AG08395 (cell line): ENCODE measurements at places on chromosomes 4 and X.
A peak's percentile ranks its signal among the peaks of the same experiment; 100 is the strongest.

- no peak for DNase-seq
These were observed 76.7 kb downstream of the TAB3 start for GRCh38 chrX:30812326-30812725.

GRCh38 chrX:49177338-49177833 lies 5.7 kb downstream of the PLP2 start:
- DNase-seq, result no peak

DNA sequence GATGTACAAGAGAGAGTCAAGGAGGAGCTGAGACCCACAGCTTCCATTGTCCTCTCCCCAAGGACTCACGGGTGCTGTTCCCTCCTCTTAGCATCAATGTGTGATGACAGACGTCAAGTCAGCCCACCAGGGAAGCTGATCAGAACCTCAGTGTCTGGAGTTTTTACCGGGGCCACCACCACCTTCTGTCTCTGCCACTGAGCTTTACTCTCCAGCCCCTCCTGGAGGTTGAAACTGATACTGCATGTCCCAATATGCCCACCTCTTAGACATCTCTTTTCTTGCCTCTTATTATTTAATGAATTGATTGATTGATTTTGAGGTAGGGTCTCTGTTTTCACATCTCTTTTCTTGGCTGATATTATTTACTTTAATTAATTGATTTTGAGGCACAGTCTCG lies 10.3 kb upstream of the AKAP17A start:
- peak; percentile 57 for DNase-seq

- DNase-seq, result peak; percentile 36
These were observed 216.7 kb downstream of the IL13RA2 start for GRCh38 chrX:114800719-114801118.

DNA sequence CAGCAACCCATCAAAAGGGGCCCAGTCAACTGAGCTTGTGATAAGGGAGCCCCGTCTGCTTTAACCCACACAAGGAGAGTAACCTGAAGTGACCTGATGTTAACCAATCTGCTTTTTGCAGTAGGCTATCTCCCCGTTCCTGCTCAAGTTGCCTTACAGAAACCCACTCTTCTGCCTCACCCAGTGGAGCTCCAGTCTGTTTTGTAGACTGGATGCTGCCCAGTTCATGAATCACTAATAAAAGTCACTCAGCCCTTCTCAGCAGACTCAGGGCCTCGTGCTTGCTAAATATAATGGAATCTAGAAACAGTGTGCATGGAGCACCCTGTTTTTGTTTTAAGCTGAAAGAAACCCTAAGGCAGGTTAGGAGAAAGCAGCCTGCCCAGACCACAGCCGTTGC lies 312.3 kb downstream of the FBXW7 start:
- no peak for DNase-seq

- no peak for DNase-seq
These were observed 279.2 kb upstream of the FGF16 start for GRCh38 chrX:77167993-77168392.

- no peak for DNase-seq
These were observed 349.2 kb downstream of the TLL1 start for GRCh38 chr4:166222271-166222670.

- DNase-seq, result no peak
These were observed 859.2 kb upstream of the PRKX start for GRCh38 chrX:4572691-4573090.

GRCh38 chr4:186887291-186887700 lies 163.6 kb upstream of the FAT1 start:
- DNase-seq, result no peak

DNA sequence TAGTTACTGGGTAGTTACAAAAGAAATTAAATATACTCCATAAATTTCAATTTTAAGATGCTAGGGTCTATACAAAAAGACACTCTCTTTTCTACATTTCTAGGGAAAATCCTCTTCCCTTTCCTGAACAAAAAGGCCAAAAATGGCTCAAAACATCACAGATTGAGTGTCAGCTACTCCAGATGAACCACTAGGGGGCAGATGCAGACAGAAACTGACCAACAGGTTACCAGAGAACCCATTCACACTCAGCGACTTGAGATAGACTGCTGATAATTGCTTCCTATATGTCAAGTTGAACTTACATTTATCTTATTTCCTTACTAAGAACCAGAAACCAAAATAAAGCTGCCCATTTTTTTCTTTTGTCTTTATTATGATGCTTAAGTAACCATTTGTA lies 83.4 kb upstream of the MID1IP1 start:
- DNase-seq, result peak; percentile 19

DNA sequence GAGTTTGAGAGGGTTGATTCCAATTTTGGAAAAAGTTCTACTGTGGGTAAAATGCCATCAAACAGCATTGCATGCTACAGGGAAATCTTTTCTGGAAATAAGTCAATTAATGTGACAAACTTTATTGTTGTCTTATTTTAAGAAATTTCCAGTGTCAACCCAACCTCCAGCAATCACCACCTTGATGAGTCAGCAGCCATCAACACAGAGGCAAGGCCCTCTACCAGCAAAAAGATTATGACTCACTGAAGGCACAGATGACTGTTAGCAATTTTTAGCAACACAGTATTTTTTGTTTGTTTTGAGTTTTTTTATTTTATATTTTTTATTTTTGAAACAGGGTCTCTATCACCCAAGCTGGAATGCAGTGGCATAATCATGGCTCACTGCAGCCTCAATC lies 165.4 kb upstream of the C1QTNF7 start:
- no peak for DNase-seq

DNA sequence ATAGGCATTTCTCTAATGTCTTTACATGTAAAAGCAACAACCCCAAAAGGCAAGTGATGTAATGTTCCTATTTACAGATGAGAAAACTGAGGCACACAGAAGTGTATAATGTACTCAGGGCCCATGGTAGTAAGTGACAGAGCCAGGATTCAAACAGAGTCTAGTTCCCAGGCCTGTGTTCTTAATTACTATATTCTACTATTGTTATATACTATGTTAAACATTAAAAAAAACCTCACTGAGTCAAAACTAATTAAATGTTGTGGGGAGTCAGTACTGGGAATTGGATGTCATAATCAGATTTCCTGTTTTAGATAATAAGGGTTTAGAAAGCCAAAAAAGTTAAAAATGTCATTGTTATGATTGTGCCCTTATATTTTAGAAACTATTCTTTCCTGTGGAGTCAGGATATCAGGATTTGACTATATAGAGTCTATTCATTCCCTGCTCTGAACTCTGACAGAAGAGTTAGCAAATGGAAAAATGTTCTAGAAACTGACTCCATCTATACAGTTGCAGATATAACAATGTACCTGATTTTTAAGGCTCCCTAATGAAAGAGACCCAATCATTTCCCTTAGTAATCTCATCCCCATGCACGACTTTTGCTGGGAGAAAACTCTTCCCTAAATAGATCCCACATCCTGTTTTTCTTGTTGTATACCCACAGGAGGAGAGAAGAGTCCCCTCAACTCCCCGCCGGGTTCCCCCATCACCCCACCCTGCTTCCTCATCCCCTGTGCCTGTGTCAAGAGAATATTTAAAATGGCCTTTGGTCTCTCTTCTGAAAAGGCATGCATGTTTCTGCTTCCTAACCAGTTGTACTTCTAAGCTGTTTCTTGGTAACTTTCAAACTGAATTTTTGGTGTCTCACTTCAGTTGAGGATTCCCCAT lies 69.7 kb downstream of the REELD1 start:
- DNase-seq, result no peak

DNA sequence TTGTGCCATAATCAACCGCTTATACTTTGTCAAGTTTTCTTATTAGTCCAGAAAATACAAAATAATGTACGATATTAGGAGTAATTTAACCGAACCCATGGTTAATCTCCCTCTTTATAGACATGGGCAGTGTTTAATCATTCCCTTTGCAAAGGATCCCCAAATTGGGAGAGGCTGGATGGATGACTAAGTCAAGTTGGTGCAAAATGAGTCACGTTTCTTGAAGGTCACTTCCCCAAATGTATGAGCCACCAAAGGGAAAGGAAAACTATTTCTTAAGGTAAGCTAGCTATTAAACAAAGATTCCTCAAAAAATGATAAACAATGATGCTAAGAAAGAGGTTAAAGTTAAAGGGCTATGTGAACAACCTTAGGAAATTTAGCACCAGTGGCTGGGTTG lies 17.5 kb downstream of the MAML3 start:
- DNase-seq, result peak; percentile 52

GRCh38 chr4:42596918-42597317 lies 60.0 kb downstream of the ATP8A1 start:
- DNase-seq, result no peak

DNA sequence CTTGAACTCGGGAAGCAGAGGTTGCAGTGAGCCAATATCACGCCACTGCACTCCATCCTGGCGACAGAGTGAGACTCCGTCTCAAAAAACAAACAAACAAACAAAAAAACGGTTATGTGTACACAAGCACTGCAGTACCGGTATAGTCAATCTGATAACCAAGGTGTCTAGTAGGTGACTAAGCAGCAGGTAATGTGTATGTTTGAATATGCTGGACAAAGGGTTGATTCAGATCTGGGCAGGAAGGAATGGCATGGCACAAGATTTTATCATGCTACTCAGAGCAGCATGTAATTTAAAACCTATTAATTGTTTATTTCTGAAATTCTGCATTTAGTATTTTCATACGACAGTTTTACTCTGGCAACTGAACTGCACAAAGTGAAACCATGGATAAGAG lies 41.7 kb downstream of the MAGEC1 start:
- no peak for DNase-seq

DNA sequence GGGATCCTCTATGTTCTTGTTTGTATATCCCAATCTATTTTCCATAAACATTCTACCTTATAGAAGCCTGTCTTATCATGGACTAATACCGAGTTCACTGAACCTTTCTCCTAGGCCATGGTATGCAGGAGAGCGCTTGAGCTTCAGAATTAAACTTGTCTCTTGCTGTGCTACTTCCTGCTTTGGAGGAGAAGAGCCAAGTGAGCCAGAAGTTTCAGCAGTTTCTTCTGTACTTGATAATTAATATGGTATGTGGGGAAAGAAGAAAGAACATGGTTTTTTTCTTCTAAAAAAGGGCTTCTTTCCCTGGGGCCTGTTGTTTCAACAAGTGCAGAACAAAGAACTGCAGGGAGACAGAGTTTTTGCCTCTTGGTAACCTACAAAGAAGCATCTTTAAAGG lies 172.8 kb downstream of the ATG4A start:
- no peak for DNase-seq

DNA sequence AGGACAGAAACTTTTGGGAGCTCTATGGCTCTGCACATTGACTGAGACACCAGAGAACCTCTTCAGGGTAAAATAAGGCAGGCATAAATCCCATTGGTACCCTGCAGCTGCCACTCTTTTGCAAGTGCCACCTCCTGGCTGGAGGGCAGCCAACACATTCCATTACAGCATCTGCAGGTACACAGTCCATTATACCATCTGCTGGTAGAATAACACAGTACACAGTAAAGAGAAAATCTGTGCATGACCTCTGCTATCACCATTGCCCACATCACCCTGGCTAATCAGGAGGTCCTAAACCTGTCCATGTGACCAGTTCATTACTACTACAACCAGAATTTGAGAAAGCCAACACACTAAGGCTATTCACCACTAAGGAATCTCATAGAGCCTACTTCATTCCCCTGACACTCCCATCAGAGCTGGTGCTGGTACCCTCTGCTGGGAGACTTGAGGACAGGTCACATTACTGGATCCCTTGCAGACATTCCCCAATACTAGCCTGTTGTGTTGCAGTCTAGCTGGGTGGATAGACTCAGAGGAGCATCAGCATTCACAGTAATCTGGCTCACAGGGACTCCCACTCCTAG lies 176.2 kb upstream of the TACR3 start:
- no peak for DNase-seq

GRCh38 chrX:30065226-30065625 lies 150.1 kb upstream of the MAGEB2 start:
- DNase-seq, result peak; percentile 3

DNA sequence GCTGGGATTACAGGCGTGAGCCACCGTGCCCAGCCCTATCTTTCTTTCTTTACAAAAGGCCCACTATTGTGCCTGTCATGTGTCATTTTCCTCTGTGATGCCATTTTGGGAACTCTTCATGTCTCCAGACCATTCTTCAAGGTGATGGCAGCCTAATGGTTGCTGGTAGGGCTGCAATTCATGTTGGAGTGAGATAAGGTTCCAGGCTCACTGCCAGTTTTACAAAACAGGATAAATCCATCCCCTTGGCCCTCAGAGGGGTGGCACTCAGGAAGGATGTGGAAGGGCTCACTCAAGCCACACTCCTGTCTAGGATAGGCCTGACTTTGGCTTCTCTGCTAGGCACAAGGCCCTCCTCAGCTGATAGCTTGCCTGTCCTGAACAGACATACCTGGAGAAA lies 3.8 kb downstream of the TCEAL9 start:
- no peak for DNase-seq

DNA sequence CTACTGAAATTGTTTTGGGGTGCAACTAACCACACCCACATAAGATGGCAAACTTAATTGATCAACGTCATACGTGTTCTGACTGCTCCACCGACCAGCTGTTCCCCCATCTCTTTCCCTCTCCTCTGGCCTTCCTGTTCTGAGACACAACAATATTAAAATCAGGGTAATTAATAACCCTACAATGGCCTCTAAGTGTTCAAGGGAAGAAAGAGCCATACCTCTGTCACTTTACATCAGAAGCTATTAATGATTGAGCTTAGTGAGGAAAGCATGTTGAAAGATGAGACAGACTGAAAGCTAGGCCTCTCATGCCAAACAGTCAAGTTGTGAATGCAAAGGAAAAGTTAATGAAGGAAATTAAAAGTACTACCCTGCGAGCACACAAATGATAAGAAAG lies 173.9 kb upstream of the FTHL17 start:
- DNase-seq, result no peak

DNA sequence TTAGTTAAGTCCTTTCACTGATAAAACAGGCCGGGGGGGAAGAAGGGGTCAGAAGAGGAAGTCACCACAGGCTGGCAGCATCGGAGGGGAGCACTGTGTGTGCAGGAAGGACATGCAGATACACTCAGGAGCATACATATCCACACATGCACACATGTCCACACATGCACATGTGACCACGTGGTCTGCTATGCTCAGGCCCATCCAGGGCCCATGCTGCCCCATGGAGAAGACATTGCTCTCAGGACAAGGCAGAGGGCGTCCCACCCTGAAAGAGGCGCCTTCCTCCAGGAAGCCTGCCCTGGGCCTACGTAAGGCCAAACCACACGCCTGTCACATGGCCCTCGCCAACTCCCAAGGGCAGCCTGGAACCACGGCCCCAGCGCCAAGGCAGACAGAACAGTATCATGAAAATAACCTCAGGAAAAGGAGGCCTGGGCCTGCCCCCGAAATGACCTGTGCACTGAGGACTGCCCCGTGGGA lies 15.8 kb downstream of the WDR1 start:
- DNase-seq, result no peak
